Activated CD4-positive, alpha-beta T cell treated with anti-CD3 and anti-CD28 coated beads, Interleukin-2, amount 50 U/mL, for 4 hours (primary cell): ENCODE measurements at places on chromosomes 3 and 15.

- DNase-seq: no peak
These were observed 266.8 kb downstream of the ABHD5 start for GRCh38 chr3:43957553-43957952.

- DNase-seq: no peak
These were observed 59.2 kb downstream of the TMOD3 start for GRCh38 chr15:51888593-51889195.

DNA sequence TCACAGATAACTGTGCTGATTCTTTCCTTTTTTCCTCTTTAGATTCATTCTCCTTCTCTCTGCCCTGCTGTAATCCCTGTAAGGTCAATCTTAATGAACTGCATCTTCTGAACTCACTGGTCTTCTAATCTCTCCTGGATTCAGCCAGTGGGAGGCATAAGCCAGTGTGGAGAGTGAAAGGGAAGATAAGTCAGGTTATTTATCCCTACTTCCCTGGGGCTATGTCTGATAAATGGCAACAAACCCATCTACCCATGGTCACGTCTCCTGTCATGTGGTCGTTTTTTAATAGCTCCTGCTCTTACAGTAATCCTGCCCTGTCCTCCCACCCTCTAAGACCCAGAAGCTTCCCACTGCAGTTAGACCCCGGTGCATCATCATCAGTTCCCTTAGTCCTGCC is 199.6 kb upstream of the NAALADL2 start:
- no peak for DNase-seq

GRCh38 chr3:84547971-84548970 is 410.5 kb upstream of the CADM2 start:
- DNase-seq: no peak

DNA sequence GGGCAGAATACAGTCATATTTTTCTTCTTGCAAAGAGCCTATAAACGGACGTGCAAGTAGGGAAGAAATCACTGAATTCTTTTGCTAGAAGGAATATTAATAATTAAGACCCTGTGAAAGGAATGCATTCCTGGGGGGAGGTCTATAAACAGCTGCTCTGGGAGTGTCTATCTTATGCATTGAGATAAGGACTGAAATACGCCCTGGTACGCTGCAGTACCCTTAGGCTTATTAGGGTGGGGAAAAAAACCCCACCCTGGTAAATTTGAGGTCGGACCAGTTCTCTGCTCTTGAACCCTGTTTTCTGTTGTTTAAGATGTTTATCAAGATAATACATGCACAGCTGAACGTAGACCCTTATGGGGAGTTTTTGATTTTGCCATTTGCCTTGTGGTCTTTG is 100.0 kb upstream of the KBTBD8 start:
- DNase-seq: no peak

GRCh38 chr15:70327856-70328678 is 230.3 kb upstream of the TLE3 start:
- DNase-seq: no peak

DNA sequence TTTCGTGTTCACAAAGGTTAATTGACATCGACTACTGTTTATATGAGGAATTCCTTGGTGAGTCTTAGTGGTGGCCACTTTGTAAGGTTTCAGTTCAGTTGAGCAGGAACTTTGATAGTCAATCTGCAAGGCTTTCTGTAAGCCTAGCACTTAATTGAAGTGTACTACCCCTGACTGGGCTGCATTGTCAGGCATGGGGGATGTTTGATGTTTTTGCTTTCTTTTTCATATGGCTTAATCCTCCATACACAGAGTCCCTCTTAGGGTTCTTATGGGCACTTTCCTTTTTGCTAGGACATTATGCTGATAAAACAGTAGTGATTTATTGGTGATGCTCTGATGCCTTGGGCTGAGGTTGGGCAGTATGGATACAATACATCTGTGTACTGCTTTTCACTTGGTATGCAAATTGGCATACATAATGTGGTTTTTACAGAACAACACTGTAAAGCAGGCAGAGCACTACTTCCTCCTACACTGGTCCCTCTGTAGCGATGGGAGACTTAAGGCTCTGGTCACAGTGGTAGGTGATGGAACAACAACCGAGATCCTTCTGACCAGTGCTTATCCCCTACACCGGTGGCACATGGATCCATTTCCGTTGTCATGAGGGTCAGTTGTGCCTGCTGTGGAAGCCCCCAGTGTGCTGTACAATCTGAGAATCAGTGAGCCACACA is 261.0 kb downstream of the MFSD1 start:
- DNase-seq: no peak

DNA sequence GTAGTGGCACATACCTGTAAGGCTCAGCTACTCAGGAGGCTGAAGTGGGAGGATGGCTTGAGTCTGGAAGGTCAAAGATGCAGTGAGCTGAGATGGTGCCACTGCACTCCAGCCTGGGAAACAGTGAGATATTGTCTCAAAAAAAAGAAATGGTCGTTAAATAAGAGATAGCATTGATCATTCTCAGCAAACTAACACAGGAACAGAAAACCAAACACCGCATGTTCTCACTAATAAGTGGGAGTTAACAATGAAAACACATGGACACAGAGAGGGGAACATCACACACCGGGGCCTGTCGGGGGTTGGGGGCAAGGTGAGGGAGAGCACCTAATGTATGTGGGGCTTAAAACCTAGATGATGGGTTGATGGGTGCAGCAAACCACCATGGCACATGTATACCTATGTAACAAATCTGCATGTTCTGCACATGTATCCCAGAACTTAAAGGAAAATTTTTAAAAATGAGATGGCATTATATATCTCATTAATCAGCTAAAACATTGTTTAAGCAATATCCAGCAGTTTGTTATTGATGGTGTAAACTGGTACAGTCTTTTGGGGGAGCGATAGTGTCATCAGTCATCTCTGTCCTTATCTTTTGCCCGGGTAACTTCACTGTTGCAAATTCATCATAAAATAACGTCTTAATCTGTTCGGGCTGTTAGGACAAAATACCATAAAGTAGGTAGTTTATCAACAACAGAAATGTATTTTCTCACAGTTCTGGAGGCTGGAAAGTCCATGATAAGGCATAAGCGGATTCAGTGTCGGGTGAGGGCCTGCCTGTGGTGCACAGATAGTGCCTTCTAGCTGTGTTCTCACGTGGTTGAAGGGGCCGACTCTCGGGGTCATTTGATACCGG is 1.7 kb upstream of the MAN2A2 start:
- DNase-seq: no peak
